ENCODE measurements at places on chromosomes 2 and 18.

DNA sequence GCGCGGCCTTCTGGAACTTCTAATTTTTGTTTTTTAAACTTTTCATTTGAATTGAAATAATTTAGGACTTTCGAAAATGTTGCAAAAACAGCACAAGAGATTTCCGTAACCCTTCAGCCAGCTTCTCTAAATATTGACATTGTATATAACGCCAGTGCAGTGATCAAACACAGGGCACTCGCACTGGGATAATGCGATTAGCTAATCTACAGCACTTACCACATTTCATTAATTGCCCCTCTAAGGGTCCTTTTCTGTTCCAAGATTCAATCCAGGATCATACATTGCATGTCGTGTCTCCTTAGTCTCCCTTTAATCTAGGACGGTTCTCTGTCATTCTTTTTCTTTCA, 343 bp upstream of the CD302 start:
- DNase-seq = no peak

DNA sequence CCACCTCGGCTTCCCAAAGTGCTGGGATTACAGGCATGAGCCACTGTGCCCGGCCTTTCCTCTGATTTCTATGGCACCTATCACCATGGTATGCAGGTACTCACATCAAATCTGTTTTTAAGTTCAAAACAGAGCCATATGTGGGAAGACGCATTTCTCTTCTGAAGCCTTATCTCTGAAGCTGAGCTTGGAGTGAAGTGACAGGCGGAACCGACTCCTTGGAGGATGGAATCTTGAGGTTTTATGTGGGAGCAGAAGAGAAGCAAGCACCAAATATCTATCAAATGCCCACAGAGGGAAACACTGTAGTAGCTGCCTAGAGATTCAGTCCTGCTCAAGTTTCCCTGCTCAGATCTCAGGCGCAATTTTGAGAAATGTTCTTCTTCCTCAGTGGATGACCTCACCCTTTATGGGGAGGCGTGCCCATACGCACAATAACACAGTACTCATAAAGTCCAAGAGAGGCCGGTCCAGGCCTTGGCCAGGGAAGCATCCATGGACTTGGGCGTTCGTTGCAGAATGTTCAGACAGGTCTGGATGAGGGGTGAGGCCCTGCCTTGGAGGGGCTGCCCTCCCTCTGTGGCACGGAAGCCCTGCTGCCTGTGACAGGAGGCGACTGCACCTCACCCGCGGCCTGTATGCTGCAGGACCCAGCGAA, 67.9 kb downstream of the HNRNPLL start:
- DNase-seq = no peak

DNA sequence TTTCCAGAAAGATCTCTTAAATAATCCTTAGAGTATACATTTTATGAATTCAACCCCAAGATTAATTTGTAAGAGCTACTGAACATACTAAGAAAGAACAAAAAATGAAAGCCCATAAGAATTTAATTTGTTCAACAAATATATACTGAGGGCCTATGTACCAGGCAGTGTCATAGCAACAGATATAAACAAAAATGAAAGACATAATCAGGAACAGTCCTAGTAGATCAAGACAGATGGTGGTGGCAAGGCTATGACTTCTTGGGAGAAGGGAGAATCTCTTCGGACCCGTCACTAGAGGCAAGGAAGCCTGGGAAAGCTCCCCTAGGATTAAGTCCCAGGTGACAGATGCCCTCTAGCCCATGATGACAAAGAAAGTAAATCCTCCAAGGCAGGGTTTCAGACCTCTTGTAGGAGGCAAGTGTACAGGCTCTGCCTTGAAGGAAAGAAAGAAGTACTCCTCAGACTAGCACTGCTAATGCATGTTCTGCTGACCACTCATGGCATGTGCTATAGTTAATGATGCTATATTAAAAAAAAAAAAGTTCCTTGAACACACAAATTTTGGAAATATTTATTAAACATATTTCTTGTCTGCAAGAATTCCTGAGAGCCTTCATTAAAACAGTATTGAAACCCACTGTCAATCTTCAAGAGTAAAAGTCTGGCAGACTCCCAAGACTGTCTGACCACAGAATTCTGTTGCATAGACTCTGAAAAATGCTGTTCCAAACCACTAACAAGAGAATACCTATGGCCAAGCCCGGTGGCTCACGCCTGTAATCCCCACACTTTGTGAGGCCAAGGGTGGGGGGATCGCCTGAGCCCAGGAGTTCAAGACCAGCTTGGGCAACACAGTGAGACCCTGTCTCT, 31.5 kb downstream of the NOL10 start:
- DNase-seq = no peak

DNA sequence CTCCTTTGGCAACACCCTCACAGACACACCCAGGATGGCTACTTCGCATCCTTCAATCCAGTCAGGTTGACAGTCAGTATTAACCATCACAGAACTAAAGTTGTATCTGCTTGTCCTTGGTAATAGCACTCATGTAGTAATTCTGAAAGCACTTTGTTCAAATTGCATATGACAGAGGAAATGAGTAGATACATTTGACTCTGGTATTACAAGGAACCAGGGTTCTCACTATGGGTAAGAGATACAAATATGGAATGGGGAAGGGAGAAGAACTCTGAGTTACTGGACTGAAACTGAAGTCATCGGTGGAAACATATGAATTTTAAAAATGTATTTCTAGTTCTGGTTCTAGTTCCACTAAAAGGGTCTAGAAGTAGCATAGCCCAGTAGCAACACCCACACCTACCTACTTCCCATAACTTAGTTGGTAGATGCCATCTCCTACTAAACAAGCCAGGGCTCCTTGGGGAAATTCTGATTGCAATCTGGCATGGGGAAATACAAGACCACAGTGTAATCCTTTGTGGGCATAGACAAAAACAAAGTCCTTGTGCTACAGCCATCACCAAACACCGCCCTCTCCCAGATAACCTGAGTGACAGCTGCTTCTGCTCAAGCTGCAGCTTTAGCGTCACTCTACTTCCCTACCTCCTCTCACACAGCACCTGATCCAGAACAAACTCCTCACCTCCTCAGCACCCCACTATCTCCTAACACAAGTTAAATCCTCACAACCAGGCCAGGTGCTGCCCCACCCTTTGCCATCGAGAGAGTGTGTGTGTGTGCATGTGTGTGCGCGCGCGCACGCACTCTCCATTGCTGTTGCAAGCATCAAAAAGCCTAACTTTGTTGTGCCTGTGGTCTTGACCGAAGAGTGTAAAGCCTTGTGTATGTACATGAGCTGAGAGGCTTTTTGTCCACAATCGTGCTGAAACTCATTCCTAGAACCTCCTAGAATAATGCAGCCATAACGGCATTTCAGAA, 31.4 kb upstream of the CD226 start:
- DNase-seq = no peak
